ENCODE measurements at places on chromosomes 4 and X.

GRCh38 chr4:9971711-9972110 lies 49.6 kb downstream of the SLC2A9 start:
- no peak for DNase-seq

- peak; percentile 75 for DNase-seq
These were observed 3.1 kb upstream of the GRPEL1 start for GRCh38 chr4:7070729-7071511.

DNA sequence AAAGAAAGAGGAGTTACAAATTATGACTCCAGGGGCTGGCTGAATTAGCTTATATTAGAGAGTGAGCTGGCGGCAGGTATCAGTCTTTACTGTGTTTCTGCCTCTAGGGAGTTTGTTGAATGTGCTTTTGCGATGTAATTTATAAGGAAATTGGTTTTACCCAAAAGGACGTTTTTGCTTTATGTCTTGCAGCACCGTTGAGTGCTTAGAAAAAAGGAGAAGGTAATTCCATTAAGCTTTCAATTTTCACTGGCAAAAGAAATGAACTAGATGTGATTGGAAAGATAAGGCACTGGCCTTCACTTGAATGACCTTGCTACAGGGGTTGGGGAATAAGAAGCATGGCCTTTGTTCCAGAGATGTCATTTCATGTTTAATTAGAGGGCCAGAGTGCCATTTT lies 74.9 kb upstream of the CBR4 start:
- no peak for DNase-seq

DNA sequence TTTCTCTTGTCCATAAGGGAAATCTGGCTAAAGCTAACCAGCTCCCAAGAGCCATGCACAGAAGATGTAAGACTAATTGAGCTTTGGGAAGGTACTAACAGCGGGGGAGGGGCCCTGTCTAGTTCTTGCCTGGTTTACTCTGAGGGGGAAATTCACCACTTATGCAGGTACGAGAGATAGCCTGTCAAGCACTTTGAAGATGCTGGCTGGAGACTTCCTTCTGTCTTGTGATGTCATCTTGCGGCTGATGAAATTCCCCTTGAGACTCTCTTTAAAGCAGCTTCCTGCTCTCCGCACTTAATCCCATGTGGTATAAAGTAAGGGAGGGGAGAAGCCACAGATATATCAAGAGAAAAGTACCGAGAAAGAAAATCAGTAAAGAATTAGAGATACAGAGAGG lies 345.3 kb downstream of the MAPK10 start:
- DNase-seq: no peak

DNA sequence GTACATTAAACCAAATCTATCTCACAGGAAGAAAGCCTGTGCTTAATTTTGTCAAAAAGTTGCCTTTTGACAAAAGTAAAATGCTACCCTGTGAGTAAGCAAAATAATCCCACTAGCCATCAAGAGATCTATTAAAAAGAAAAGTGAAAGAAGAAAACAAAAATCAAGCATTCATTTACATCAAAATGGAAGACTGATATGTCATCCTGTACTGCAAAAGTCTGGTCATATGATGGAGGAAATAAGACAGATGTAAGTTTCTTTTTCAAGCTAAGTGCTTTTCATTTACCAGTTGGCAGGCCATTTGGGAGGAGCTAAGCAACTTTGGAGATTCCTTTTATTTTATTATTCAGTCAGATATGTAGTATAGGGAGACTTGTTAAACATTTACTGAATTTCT lies 387.4 kb downstream of the SPOCK3 start:
- no peak for DNase-seq

DNA sequence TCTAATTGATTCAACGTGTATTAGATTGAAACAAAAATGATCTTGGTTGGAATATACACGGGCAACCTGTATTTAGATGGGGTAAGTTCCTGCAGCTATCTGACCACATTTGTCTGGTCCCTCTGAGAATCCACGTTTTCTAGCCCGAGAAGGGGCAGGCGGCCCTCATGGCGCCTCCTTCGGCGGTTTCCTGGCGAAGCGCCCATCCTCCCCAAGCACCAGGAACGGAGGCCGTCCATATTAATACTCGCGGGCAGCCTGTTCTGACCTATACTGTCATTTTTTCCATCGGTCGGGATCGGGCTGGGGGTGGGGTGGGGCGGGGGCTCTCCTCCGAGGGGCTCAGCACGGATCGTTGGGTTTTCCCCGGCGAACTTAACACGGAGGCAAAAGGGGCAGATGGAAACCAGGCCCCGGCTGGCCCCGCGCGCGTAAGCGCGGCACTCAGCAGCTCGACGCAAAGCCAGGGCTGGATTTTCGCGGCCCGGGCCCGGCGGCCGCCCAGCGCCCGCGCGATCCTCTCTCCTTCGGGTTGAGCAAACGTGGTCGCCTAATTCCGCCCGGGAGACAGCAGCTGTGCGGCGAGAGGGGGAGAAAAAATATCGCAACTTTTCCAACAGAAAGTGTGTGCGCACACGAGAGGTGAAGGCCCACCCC lies 77.2 kb upstream of the BCOR start:
- DNase-seq: no peak

DNA sequence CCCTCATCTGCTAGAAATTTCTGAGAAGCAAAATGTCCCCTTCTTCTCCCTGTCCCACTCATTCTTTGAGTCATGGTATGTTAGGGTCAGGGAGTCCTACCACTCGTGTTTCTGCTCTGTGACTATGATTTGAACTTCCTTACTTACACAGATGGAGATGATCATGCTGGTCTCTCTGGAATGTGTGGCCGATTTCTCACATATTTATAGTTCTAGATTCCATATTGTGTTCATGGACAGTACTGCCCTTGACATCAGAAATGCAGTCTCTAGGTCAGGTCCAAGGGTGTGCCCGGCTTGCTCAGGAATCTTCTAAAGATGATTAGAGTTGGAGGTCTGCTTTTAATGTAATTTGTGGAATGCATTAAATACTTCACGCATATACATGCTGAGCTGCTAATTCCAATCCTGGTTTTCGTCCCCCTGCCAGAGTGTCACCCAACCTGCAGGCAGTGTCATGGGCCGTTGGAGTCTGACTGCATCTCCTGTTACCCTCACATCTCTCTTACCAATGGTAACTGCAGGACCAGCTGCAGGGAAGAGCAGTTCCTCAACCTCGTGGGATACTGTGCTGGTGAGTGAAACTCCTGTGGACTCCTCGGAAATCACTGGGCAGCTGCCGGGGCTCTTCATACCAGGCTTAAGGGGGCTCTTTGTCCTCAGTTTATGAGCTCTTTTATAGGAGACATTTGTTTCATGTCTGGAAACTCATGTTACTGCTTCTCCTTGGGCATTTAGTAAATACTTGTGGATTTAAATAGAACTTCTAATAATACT lies 214.1 kb upstream of the ANXA3 start:
- DNase-seq: no peak

DNA sequence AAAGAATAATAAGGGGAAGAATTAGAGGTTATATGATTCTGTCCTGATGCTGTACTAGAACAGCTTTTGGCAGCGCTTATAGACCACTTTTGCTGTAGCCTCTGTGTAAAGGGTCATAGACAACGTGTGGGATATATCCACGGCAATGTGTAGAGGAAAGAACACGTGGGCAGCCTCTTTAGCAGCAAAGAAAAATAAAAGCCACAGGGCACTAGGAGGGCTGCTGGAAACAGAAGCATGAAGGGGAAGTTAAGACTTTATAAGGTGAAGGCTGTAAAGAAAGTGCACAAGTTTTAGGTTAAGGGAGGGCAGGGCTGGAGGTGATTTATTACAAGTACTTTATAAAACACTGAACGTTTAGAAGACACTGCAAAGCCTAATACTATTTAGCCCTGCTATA lies 20.1 kb upstream of the PHEX start:
- DNase-seq: no peak

DNA sequence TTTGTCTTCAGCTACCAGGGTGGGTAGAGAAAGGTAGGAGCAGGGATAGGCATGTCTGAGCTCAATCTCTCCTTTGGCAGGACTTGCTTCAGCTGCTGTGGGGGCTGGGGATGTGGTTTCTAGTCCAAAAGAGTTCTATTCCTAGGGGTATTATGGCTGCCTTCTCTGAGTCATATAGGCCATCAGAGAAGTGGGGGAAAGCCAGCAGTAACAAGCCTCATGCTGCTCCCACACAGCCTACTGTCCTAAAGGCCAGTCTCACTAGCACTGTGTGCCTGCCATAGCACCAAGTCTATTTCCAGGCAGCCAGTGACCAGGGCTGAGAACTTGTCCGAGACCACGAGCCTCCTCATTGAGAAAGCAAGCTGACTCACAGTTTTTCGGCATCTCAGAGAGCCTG lies 270.6 kb downstream of the DCAF12L2 start:
- DNase-seq: no peak

- DNase-seq: no peak
These were observed 24.4 kb upstream of the IRAK1 start for GRCh38 chrX:154044091-154044490.

DNA sequence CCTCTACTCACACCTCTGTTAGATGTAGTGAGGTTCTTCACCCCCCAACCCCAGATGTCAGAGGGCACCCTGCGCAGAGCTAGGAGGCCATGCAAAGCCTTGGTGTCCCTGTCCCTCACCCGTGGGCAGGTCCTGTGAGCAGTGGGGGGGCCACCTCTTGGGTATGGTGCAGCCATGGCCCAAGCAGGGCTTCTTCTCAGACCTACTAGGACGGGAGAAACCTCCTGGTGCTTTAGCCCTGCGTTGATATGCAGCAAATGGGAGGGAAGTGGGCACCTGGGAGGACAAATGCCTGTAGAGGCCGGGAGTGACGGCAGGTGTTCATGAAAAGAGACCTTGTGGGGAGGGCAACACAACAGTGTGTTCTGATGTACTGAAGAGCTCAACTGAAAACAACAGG lies 38.5 kb upstream of the MSANTD1 start:
- no peak for DNase-seq

Measured in activated T-helper 1 cell treated with anti-CD3 and anti-CD28 coated beads, Interleukin-12 subunit alpha, Interleukin-12 subunit beta, Interleukin-2, Interleukin-4 antibody, amounts not matched to agents 30 ng/mL and 10 ng/mL and 1 ng/mL, durations not matched to agents 14 hours and 24 hours and 36 hours (primary cell).